ENCODE measurements at places on chromosomes 7 and 10.

DNA sequence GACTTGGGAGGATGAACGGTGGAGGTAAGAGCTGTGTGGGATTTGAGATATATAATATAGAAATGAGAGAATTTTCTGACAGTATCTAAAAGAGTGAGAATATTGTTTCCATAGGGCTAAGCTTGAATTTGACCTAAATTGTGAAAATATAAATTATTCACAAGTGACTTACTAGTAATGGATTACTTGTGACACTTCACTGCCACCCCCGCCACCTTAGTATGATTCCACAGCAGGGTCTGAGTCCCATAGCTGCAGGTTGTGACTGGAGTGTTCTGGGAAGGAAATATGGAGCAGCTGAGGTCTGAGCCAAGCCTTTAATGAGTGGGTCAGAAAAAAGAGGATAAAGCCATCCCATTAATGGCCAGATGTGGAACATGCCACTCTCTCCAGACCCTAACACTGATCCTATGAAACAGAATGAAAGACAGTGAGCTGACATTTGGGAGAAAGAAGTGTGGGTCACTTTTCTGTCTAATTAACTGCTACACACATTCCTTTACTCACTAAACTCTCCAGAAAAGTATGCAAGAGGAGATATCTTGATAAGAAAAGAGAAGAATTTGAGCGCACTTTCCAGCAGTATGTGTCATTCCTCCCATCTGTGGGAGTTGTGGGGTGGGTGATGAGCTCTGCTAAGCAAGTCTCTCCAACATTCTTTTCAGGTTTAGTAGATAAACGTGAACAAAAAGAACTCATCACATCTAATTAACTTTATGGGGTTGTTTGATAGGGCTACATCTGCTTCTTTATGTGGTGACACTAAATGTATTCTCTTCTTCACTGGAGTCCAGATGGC, 1193.4 kb downstream of the SORCS3 start:
- no peak for DNase-seq

DNA sequence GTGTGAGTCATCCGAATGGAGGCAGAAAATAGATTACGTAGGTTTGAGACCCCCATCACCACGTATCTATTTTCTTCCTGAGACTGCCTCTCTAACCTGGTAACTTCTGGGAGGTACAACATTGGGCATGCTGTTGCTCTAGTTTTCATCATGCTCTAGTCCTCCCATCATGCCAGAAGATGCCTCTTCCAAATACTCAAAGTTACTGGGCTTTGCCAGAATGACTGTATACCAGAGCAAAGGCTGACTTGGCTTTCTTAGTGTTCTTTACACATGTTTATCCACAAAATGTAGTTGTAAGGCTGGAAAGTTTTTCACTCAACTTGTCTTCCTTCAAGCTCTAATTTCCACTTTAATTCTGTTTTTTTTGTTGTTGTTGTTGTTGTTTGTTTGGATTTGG, 370.5 kb downstream of the MDFIC start:
- no peak for DNase-seq

GRCh38 chr7:97871659-97872024, 566 bp downstream of the ASNS start:
- DNase-seq = no peak

GRCh38 chr7:15820319-15820718, 133.8 kb upstream of the MEOX2 start:
- no peak for DNase-seq

GRCh38 chr7:39741942-39742623, 118.7 kb downstream of the RALA start:
- no peak for DNase-seq

GRCh38 chr10:113651898-113652297, 11.9 kb downstream of the NRAP start:
- no peak for DNase-seq

GRCh38 chr10:78199759-78200158, 166.1 kb downstream of the RPS24 start:
- no peak for DNase-seq

DNA sequence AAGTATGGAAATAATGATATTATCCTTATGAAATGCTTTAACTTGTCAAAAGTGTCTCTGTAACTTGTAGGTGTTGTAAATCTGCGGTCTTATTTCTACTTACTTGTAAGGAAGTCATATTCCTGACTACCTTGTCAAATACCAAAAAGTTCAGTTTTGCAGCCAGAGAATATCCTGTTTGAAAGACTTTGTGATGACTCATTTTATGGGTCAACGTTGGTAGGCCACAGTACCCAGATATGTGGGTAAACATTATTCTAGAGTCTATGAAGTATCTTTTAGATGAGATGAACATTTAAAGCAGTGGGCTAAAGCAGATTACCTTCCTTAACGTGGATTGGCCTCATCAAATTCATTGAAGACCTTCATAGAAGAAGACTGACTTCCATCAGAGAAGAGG, 195.3 kb downstream of the PPP1R9A start:
- no peak for DNase-seq

Data from Ammon's horn (tissue), 1 donor.